ENCODE measurements at places on chromosomes 6 and 20. TPM values are rescaled to one million over a fixed set of nuclear protein-coding genes. Genes with fewer than 3 reads are reported as not detected.

Gene FRS3
- total RNA-seq = 5.5 TPM

Gene TFAP2D
- not detected for total RNA-seq

Gene LRRC73
- 0.94 TPM for total RNA-seq

Gene TNF
- total RNA-seq = 0.42 TPM

Gene SLC44A4
- total RNA-seq = not detected

Gene DEF6
- 0.37 TPM for total RNA-seq

Gene SCGN
- not detected for total RNA-seq

Gene LY6G5B
- 19.4 TPM for total RNA-seq

Gene ATAT1
- total RNA-seq = 33.0 TPM

Gene ADGRF5
- total RNA-seq = 0.31 TPM

Gene PSORS1C2
- total RNA-seq = not detected

Gene DPPA5
- not detected for total RNA-seq

Gene ACTL10
- total RNA-seq = 0.39 TPM

DNA sequence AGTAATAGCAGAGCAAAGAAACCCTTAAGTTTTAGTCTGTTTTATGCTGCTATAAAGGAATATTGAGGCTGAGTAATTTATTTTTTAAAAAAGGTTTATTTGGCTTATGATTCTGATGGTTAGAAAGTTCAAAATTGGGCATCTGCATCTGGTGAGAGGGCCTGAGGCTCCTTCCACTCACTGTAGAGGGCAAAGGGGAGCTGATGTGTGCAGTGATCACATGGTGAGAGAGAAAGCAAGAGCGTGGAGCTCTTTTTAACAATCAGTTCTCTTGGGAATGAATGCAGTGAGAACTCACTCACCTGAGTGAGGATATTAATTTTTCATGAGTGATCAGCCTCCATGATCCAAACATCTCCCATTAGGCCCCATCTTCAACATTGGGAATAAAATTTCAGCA is 36.4 kb upstream of the SAMD3 start:
- DNase-seq = no peak

GRCh38 chr6:16511723-16512489 is 249.4 kb downstream of the ATXN1 start:
- no peak for DNase-seq

DNA sequence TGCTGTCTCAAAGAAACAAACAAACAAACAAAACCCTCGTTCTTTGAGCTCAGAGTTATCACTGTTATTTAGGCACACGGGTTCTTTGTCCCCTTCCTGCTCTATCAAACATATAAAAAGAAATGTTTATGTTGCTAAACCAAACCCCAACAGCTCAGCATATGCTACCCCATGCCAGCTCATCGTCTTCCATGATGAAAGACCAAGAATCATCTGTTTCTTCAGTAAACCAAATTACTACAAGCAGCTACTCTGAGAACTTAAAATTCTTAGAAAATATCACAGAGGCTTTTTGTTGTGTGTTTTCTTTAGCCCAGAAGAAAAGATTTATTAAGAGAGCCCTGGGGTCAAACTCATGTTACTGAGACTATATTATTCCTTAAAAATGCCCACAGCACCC is 4.7 kb downstream of the TRERF1 start:
- DNase-seq = no peak

- no peak for DNase-seq
These were observed 24.4 kb downstream of the GNAS-AS1 start for GRCh38 chr20:58826271-58826670.

- no peak for DNase-seq
These were observed 75.3 kb downstream of the SOBP start for GRCh38 chr6:107565165-107565723.

DNA sequence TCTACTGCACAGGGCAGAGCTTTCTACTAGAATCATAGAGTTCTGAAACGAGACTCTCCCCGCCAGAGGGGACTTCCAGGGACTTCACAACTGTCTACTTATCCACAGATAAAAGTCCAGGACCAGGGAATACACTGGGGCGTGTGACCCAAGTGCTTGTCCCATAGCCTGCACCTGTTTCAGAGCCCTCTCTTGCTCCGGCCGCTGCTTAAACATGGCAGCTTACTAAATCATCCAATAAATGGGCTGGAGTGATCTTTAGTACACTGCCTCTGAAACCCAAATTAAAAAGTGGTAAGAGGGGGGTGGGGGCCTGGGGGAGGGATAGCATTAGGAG is 8.9 kb upstream of the RAB44 start:
- DNase-seq = no peak

- no peak for DNase-seq
These were observed 148.7 kb upstream of the C6orf118 start for GRCh38 chr6:165458134-165458533.

- peak; percentile 91 for DNase-seq
These were observed 32.5 kb downstream of the PNPLA1 start for GRCh38 chr6:36302227-36302976.

- DNase-seq = peak; percentile 84
These were observed 53.0 kb downstream of the MMUT start for GRCh38 chr6:49409951-49410542.

DNA sequence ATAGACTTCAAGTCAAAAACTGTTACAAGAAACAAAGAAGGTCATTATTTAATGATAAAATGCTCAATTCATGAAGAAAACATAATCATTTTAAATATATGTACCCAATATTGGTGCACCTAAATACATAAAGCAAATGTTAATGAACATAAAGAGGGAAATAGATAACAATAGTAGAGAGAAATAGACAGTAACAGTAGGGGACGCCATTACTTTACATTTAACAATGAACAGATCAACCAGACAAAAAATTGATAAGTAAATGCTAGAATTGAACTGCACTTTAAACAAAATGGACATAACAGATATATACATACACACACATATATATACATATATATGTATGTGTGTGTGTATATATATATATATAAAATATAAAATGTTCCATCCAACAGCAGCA is 37.4 kb downstream of the IL22RA2 start:
- DNase-seq = peak; percentile 4

DNA sequence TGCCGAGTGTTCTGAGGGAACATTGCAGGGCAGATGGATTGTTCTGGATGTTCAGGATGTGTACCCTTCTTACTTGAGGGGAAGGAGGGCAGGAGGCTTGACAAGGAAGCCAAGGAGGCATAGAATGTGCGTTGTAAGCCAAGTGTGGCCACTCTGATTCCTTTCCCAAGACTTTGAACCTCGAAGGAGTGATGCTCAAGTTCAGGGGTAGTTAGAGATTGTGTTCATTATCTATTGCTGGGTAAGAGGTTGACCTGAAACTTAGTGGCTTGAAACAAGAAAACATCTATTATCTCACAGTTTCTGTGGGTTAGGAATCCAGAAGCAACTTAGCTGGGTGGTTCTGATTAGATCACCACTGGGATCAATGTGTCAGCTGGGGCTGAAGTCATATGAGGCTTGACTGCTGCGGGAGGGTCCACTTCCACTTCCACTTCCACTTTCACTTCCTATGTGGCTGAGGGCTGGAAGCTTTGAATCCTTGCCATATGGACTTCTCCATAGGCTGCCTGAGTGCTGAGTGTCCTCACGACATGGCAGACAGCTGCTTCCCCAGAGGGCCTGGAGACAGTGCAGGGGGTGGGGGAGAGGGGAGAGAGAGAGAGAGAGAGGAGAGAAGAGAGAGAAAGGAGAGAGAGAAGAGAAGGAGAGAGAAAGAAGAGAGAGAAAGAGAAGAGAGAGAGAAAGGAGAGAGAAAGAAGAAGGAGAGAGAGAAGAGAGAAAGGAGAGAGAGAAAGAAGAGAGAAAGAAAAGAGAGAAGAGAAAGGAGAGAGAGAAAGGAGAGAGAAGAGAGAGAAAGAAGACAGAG is 6.9 kb upstream of the CD40 start:
- DNase-seq = no peak

- DNase-seq = no peak
These were observed 5.7 kb downstream of the THBS2 start for GRCh38 chr6:169247991-169248390.

- DNase-seq = no peak
These were observed 74.6 kb upstream of the LAMP5 start for GRCh38 chr20:9439806-9440205.

GRCh38 chr20:22920898-22921297 is 114.2 kb upstream of the SSTR4 start:
- no peak for DNase-seq

DNA sequence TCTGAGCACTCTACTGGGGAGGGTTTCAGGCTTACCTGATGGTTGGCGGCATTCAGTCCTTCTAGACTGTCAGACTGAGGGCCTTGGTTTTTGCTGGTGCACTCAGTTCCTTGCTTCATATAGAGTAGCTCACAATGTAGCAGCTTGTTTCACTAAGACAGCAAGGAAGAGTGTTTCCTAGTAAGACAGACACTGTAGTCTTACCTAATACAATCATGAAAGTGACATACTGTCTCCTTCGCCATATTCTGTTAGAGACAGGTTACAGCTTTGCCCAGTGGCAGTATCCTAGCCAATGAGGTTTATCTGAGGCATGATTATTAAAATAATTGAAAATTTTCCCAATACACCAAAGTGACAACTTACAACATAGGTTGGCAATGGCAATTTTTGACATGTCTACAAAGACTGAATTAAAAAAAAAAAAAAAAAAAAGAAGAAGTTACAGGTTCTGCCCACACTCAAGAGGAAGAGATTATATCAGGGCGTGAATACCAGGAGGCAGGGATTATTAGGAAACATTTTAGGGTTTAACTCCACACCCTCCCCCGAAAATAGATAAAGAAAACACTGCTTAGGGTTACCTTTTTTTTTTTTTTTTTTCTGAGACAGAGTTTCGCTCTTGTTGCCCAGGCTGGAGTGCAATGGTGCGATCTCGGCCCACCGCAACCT is 66.8 kb downstream of the SCAND1 start:
- DNase-seq = no peak

DNA sequence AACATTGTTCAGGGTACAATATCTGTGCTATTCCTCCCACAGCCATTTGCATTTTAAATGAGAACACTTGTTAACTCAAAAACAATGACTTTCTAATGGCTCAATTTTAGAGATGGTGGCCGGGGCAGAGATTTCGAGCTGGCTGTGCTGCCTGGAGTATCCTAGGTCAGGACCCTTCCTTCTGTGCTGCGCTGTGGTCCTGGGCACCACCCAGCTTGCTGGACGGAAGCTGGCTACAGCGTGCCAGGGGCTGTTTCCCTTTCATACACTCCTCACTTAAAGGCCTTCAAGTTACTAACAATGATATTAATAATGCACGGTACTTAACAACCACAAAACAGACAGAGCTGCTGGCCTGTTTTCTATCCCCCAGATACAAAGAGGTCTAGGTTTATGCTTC is 194.4 kb upstream of the CST7 start:
- no peak for DNase-seq

DNA sequence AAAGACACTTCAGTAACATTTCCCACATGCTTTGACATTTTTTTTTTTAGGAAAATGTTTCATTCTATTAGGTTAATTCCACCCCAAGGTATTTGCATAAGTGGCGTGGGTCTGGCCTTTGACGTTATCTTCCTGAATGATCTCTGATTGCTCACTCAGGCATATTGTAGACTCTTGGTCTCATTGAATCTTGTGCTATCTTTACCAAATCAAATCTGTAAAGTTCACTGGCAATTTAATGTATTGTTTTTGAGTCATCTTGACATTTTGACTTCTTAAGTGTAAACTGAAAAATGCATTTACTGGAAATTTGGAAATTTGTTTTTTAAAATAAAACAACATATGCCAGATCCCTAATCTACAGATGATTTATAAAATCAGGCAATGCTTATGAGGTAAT is 16.0 kb upstream of the VIP start:
- DNase-seq = no peak

- DNase-seq = no peak
These were observed 9.9 kb downstream of the PCIF1 start for GRCh38 chr20:45944151-45944964.

DNA sequence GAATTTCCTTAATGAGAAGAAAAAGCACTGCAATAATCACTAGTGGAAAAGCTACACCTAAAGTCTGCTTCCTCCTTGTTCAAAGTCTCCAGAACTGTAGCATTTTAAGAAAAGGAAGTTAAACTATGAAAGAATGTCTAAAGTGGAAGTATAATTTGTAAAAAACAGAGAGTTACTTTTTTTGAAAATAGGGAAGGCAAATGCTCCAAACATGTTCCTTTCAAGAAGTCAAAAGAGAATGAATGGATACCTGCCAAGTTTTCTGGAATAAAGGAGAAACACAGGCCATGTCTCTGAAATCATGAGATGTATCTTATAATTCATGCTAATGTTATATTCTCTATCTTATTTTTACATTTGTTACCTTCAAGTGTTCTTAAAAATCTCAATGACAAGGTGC is 60.7 kb upstream of the ADGRG6 start:
- DNase-seq = no peak

Data from A673 (cell line).